CD4-positive, alpha-beta T cell (primary cell): ENCODE measurements at places on chromosomes 1 and 21.

DNA sequence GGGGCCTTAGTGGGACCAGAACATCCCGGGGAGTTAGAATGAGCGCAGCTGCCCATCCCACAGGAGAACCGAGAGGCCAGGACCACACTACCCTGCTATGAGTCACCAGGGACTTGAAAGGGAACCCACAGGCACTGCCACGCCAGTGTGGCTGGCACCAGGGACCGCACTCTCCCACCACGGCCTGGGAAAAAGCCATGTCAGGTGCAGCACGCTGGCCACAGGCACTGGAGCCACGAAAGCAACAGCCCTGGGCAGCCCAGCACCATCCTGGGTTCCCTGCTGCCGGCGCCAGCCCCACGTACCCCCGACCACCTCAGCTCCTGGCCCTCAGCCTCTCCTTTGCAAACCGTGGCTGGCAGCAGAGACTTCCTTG is 14.1 kb upstream of the TMEM240 start:
- no peak for DNase-seq

DNA sequence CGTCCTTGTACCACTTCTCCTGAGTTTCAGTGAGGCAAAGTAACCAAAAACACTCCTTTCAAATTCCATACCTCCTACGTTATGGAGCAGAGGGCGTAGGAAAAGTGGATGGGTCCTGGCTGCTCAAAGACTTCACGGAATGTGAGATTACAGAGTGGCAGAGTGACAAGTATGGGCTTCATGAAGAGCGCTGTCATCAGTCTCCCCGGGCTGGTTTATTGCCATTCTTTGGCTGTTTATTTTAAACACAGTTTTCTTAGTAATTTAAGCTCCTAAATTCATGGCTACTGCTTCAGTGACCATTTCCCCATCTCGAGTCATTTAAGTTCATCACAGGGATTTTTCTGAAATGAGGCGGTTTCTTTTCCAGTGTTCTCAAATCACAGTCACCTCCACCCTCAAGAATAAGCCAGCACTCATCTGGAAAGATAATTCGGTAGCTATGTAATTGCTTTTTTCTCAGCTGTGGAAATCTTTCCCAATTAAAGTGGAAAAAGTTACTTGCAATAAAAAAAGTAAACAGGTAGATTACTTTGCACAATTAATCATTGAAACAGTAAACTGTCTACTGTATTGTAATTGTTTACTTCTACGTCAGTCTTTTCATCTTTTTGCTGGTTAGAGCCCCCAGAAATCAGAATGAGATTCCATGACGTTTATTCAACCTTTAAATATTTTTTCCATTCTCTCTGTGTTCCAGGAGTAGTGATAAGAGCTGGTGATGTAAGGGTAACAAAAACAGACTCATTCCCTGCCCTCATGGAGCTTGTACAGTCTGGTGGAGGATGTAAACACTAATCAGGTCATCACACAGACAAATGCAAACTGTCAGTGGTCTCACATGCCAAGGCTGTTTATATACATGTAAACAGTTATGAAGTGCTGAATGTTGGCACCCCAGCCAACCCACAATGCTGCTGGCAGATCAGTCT is 3.0 kb upstream of the SMYD2 start:
- DNase-seq, result no peak

GRCh38 chr1:54517496-54517895 is 30.5 kb upstream of the ACOT11 start:
- no peak for DNase-seq

DNA sequence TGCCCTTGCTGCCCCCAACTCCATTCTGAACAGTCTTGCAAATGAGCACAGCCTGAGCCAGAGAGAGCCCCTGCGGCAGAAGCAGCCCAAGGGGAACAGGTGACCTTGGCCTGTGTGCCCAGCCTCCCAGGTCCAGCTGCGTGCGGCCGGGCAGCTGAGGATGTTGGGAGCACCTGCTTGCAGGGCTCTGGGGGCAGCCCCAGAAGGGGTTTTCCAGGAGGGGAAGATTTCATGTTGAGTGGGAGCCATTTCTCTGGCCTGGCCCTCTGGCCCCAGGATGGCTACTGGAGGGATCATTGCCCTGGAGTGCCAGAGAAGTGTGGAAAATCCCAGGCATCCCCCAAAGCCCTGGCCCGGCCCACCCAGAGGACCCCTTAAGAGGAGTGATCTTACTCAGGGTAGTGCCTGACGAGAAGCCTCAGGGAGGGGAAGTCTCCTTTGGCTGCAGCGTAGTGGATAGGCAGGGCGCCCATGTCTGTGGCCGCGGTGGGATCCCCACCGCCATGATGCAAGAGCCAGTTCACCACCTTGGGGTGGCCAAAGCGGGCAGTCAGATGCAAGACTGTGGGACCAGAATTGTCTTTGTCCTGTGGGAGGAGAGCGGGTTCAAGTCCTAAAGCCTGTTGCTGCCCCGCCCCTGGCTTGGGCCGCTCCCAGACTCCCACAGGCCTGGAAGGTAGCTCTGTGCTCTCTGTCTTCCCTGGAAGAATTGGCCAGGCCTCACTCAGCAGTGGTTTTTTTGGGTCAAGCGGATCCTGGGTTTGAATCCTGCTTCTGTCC is 20.6 kb upstream of the RNU1-4 start:
- no peak for DNase-seq

- DNase-seq, result no peak
Observed at GRCh38 chr1:47434051-47434842, 3.6 kb upstream of the FOXD2 start.
